NCI-H187 (cell line): ENCODE measurements at places on chromosomes 12 and 14.

DNA sequence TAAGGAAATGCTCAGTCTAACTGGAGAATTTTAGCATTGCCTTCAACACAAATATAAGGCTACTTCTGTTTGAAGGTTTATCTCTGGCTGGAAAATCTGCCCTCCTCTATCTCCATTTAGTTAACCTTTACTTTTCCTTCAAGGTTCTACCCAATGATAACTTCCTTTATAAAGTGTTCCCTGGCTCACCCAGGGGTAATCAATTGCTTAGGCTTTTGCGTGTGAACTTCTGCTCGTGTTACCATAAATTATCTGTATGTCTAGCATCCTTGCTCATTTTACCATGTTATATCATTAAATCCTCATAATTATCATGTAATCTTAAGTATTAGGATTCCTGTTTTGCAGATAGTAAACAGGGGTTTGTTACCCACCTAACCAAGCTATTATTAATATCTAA is 114.3 kb upstream of the FGD4 start:
- no peak for DNase-seq

DNA sequence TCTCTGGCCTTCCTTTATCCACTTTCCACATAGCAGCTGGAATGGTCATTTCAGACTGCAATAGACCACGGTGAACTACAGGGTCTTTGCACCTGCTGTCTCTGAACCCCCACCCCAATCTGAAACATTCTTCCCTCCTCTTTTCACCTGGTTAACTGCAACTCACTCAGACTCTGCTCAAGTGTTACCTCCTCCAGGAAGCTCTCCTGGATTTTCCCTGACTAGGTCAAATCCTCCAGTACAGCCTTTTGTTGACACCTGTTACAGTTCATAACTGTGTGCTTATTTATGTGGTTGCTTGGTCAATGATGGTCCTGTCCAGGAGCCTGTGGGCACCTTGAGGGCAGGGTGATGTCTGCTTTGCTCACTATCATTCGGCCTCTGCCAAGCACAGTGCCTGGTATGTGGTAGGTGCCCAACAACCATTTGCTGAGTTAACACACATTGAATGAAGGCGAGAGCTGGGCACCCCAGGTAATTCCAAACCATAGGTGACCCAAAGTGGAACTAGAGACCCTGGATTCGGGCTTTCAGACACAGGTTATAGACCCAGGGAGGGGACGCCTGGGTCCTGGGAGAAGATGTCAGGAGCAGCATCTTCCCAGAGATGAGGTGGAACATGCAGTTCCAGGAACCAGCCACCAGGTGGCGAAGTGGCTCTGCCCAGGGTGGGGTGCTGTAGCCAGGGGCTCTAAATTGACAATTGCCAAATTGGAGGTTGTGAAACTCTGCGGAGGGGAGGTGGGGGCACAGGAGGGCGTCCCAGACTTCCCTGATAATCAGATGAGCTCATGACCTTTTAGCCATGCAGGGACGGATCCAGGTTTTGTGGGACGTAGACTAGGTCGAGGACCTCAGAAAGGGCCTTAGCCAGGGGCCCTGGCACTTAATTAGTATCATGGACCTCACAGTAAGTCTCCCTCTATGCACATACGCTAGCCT is 28.1 kb downstream of the TRPV4 start:
- peak; percentile 18 for DNase-seq

DNA sequence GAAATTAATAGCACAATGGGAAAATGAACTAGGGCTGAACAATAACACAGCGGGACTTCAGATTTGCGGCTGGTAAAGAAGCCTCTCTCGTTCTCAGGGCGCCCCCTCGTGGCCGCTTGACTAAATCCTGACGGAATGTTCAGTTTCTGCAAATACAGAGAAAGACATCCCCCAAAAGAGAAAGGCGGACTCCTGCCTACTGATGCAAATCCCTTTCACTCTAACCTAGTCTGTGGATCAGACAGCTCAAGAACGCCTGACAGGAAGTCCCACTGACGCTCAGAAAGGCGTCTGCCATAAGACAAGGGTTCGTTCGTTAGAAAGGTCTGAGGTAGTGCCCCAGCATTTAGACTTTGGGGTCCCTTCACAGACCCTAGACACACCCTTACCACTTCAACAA is 2.5 kb downstream of the NUAK1 start:
- DNase-seq, result peak; percentile 92

DNA sequence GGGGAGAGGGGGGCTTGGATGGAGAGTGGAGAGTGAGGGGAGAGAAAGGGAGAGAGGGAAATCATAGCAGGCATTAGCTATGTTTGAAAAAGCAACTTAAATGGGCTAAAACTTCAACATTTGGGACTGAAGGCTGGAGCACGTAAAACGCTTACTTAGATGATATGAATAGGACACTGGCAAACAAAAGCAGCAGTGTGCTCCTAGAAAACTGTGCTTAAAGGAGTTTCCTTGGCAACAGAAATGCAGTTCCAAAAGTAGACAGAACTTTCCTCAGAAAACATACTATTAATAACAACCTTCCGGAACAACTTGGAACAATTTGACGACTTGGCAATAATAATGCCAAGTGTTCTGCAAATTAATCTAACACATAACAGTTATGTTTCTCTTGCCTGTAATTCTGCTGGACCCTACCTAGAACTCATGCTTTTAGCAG is 235.5 kb upstream of the NPAS3 start:
- DNase-seq, result no peak

DNA sequence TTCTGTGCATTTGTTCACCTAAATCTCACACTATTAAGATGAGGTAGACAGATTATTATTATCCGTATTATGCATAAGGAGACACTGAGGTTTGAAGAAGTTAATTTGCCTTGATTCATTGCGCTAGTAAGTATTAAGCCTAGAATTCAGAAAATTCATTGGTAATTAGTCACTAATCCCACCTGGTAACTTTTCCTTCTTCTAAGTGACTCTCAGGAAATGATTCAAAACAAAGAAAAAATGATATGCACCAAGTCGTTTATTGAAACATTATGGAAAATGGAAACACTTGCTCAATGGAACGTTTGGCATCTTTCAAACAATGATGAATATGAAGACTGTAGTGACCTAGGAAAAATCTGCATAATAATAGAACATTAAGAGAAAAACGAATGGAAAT is 15.2 kb downstream of the RFX4 start:
- no peak for DNase-seq
